ENCODE measurements at places on chromosomes 1 and 21. TPM values are rescaled to one million over a fixed set of nuclear protein-coding genes. Genes with fewer than 3 reads are reported as not detected.

CLCA4 gene
- not detected for polyA plus RNA-seq

FCER1G gene
- 1,827 TPM for polyA plus RNA-seq

TSNAX gene
- 141 TPM for polyA plus RNA-seq

FCAMR gene
- polyA plus RNA-seq, result not detected

FRRS1 gene
- polyA plus RNA-seq, result 0.10 TPM

PDIK1L gene
- 0.89 TPM for polyA plus RNA-seq

NECTIN4 gene
- not detected for polyA plus RNA-seq

TEX38 gene
- polyA plus RNA-seq, result not detected

HES3 gene
- not detected for polyA plus RNA-seq

SYTL1 gene
- polyA plus RNA-seq, result 211 TPM

DMRTA2 gene
- polyA plus RNA-seq, result not detected

PGLYRP3 gene
- polyA plus RNA-seq, result not detected

MYBPHL gene
- not detected for polyA plus RNA-seq

DRAXIN gene
- 0.58 TPM for polyA plus RNA-seq

FCRL1 gene
- polyA plus RNA-seq, result 0.41 TPM

OPRD1 gene
- polyA plus RNA-seq, result 0.03 TPM

OR2T27 gene
- not detected for polyA plus RNA-seq

NR1I3 gene
- polyA plus RNA-seq, result not detected

GRCh38 chr1:95905818-95906395 is 671.9 kb downstream of the RWDD3 start:
- DNase-seq, result no peak

- no peak for DNase-seq
Measured at GRCh38 chr1:2848006-2848670, 46.6 kb upstream of the TTC34 start.

DNA sequence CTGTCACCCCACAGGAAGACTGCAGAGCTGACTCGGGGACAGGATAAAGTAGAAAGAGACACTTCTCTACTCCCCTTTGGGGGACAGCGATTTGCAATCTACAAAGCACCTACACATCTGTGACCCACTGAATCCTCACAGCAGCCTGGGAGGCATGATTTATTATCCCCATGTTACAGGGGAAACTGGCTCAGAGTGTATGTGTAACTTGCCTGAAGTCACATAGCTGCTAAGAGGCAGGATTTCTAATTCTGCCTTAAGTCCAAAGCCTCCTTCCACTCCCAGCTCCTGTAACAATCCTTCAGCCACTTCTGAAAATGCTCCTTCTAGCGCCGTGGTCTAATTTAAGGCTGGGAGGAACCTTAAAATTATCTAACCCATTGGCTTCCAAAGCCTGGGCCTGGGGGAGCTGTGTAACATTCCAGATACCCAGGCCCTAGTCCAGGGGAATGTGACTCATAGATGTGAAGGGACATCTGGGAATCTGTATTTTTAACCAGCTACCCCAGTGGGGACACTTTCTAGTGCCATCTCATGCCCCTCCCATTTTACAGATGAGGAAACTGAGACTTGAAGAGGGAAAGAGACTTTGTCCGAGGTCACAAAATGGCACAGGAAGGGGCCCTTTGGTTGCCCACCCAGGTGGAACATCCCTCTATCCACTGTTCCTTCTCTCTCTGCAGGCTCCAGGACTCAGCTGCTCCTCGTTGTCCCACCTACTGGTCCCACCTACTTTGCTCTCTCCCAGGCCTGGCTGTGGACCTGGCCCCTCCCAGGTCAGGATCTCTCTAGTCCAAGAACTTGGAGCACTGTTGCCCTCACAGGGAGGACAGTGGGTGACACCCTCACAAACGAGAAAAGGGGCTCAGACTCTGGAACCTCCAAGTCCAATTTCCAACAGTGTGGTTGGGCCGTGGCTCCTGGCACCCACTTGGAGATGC is 48.9 kb downstream of the AHDC1 start:
- DNase-seq, result no peak

- DNase-seq, result no peak
Measured at GRCh38 chr21:46538851-46539666, 65.8 kb downstream of the S100B start.

DNA sequence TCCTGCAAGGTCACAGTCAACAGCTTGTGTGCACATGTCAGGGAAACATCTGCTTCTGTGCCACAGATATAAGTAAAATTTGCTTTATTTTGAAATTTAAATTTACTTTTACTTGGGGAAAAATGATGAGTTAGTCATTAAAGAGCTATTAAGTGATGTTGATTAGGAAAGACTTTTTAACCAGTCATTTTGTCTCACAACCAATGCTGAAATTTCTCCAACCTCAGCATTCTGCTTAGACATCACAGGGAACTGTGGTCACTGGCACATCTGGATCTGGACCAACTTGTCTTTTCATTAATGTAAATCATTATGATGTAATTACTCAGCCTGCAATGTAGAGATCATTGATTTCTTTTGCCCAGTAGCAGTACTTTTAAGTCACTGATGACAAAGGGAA is 301.0 kb downstream of the TTLL7 start:
- DNase-seq, result no peak

DNA sequence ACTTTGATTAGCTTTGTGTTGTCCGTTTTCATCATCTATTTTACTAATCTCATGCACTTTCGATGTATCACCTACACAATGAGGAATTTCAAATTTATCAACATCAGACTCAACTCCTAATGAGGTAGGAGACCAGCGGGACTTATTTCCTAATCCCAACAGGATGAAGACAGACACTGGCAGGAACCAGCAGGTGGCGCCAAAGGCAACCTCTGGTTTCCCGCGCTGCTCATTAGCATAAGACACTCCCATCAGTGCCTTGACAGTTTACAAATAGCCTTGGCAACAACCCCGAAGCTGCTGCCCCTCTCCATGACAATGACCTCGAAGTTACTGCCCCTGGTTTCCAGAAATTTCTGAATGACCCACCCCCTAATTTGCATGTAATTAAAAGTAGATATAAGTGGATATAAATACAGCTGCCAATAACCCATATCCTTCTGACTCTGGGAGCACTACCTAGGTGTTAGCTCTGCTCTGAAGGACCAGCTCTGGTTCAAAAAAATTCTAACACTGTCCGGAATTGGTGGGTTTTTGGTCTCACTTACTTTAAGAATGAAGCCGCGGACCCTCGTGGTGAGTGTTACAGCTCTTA is 974.8 kb downstream of the ADGRL2 start:
- DNase-seq, result no peak

DNA sequence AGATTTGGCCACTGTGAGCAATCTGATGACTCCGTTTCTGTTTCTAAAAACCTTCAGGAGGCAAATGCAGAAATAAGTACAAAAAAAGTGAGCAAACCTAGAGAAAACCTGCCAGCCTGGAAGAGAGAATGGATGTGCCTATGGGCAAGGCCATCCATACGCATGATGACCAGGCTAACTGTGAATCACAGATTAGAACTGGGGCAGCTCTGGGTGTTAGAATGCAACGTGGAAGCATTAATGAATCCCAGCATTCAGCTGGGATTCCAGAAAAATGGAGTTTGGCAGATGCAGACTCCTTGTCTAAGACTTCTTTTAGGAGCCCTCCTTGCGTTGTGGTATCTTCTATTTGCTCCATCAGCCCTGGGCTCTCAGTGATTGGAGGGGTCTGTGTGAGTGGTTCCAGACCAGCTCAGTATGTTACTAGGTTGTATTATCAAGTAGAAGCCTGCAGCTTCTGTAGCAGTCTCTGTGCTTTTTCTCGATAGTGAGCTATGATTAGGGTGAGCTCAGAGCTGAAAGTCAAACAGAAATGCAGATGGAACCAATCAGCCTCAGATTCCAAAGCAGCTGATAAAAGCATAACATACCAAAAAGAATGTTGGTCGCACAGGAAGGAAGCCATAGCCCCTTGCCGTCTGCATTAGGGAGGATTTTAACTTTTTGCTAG is 154.0 kb downstream of the PSMG1 start:
- DNase-seq, result no peak

GRCh38 chr1:193104502-193104906 is 710 bp downstream of the GLRX2 start:
- peak; percentile 28 for DNase-seq

DNA sequence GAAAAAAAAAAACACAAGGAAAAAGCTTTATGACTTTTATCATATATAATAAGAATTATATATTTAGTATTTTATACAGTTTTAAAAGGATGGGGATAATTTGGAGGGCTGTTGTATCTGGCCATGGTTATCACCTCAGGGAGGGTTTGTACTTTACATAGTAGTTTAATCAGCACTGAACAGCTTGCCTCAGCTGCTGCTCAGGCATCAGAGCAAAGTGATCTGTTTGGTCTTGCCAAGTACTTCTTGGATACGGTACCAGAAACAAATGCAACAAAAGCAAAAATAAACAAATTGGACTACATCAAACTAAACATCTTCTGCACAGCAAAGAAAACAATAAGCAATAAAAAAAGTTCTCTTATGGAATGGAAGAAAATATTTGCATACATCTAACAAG is 2.6 kb upstream of the SPTA1 start:
- no peak for DNase-seq

GRCh38 chr1:235852887-235853286 is 13.8 kb downstream of the LYST start:
- no peak for DNase-seq

- no peak for DNase-seq
Measured at GRCh38 chr1:153842006-153842471, 66.8 kb downstream of the SLC27A3 start.

- no peak for DNase-seq
Measured at GRCh38 chr1:236193184-236193583, 50.8 kb downstream of the GPR137B start.

DNA sequence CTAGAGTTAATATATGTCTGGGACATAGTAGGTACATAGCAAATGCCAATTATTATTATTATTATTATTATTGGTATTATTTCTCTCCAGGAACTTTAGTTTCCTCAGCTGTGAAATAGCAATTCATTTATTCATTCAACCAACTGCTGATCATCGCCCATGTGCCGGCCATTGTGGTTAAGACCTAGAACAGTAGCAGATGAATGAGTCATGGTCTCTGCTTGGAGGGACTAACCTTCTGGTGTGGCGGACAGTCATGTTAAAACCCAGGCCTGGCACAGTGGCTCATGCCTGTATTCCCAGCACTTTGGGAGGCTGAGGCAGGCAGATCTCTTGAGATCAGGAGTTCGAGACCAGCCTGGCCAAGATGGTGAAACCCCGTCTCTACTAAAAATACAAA is 23.8 kb upstream of the LDLRAP1 start:
- DNase-seq, result no peak

GRCh38 chr1:11358984-11359383 is 86.0 kb downstream of the UBIAD1 start:
- no peak for DNase-seq

DNA sequence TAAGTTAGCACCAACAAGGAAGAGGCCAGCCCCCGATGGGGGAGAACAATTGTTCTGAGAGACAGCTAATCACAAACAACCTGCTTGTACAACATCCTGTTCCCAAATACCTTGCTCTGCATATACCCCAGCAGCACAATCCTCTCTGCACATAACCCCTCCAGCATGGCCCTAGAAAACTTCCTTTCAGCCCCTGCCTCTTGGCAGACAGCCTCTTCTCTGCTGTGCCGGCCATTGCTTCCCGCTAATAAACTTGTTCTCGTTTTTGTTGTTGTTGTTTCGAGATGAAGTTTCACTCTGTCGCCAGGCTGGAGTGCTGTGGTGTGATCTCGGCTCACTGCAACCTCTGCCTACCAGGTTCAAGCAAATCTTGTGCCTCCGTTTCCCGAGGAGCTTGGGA is 392.7 kb downstream of the SMYD3 start:
- no peak for DNase-seq

DNA sequence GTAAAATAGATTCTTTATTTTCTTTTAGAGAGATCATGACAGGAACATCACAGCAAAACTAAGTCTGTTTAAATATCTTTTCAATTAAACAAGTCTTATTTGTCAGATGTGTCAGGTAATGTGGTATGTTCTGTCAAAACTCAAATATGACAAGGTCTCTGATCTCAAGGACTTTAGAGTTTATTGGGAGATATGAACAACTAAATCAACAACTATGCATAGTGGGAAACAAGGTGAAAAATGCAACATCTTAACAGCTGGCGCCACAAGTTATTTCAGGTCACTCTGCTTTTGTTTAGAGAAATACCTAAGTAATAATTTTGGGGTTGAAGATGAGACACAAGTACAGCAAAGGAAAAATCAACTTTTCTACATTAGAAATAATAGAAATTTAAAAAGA is 779.4 kb upstream of the ADGRL4 start:
- DNase-seq, result no peak

- no peak for DNase-seq
Measured at GRCh38 chr1:8870103-8870502, 8.4 kb downstream of the ENO1 start.

DNA sequence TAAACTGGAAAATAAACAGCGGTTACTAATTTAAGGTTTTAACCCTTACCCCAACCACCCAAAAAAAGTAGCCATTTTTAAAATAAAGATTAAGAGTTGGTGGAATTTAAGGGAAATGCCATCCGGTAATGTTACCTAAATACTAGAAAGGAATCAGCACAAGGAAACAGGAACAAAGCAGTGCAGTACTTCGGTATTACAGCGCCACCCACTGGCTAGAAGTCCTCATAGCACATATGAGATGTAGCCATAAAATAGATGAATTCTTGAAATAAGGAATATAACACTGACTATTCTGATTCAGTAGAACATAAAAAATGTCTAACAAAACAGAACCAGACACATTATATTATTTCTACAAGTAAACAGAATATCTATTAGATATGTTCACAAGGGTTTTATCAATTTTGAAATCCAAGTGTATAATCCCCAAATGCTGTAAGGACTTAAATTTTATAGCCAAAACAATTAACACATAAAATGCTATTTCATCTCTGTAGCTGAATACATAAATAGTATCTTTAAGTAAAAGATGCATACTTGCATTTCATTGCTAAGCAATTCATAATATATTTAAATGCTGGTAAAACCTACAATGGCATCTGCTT is 58.8 kb downstream of the FRRS1 start:
- DNase-seq, result peak; percentile 17

DNA sequence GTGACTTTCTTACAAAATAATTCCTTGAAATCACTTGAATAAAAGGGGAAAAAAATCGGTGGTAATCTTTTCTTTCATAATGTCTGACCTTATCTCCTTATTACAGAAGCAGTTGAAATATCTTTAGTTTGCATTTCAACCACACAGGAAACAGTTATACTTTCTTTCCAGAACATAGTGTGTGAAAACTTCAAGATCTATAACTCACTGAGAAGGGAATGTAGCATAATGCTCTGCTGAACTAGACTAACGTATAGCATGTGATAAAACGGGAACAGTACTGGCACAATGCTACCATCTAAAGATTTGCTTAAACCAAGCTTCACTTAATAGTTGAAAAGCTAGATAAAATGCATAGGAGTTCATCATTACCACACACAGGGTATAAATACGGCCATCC is 45.0 kb downstream of the VAV3 start:
- DNase-seq, result no peak

- no peak for DNase-seq
Measured at GRCh38 chr1:162233066-162233465, 143.6 kb downstream of the SPATA46 start.

DNA sequence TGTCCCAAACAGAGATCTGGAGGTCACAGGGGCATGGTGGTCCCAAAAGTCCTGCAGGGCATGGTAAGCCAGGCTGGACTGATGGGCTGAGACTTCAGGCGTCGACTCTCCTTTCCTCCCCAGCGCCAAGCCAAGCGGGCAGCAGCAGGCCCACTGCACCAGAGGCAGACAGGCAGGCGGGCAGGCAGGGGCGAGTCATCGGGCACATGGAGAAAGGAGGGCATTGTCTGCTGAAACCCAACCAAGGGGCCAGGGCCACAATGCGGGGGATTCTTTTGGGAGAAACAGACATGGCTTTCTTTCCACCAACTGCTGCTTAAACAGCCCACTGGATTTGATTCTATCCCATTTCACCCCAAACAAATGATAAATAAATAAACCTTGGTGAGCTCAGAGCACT is 46.2 kb downstream of the TRABD2B start:
- DNase-seq, result no peak

GRCh38 chr1:27624467-27625178 is 10.4 kb downstream of the FGR start:
- peak; percentile 59 for DNase-seq
